Cortex of kidney (tissue), 1 donor: ENCODE measurements at places on chromosomes 3 and 15.

GRCh38 chr3:119318876-119319275, 24.7 kb downstream of the ARHGAP31 start:
- DNase-seq: no peak

GRCh38 chr15:69154078-69154477, 6.4 kb upstream of the GLCE start:
- no peak for DNase-seq

- DNase-seq: no peak
Measured at GRCh38 chr15:63006032-63006878, 36.3 kb upstream of the TPM1 start.

DNA sequence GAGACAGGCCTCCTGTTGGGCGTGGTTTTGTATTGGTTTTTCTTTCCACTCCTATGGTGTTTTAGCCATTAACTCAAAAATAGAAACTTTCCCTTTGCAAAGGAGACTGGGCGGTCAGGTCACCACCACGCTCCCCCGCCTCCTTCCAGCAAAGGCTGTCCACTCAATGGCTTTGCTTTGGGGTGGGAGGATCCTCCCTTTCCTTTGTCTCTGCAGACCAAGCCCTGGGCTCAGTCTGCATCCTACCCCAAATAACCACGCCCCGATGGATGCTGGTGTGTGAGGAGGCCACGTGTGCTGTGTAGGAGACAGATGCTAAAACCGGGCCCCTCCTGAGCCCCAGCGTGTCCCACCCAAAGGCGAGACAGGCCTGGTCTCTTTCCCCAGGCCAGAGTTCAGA, 68.5 kb downstream of the GRIP2 start:
- DNase-seq: no peak

- DNase-seq: no peak
Measured at GRCh38 chr3:65118912-65119499, 431.2 kb upstream of the ADAMTS9 start.
